Left lobe of liver (tissue), 2 donors: ENCODE measurements at places on chromosomes 1 and 21. TPM values are rescaled to one million over a fixed set of nuclear protein-coding genes. Genes with fewer than 3 reads are reported as not detected.

Gene NASP
- total RNA-seq = 28.2 TPM

Gene SPRR2A
- not detected for total RNA-seq

- DNase-seq = no peak
Observed at GRCh38 chr1:212142883-212143530, 107.5 kb downstream of the DTL start.

DNA sequence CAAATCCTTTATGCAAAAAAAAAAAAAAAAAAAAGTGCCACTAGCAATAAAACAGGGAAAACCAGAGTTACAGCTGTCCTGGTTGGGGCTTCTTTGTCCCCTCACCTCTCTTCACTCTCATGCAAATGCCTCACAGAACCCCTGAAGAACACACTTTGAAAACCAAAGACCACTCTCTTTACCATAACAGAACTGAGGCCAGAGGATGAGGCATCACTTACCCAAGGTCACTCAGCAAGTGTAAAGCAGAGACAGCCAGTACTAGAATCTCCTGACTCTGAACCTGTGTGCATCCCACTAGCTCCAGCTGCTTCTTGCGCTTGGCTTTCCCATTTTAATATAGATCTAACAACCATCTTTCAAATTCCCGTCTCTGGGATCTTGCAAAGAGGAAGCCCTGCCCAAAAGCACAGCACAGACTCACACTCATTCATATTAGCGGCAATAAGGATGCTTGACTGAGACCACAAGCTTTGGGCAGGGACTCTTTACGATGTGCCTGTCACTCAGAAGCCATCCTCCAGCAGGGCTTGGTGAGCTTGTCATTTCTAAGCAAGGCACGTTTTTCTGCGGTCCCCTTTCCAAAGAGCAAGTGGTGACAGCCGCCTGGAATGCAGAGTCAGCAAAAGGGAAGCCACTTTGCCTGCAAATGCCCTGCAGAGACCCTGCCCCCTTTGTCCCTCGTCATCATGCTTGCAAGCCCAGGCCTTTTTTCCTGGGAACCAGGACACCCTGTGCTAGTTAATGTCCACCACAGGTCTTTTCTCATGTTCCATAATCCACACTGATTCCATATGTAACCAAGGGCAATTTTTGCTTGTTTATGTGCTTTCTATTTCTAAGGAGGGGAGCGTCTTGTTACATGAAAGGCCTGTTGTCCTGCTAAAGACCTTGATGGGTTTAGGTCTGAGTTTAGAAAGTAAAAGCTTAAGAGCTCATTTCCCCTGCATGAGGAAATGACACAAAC is 76.5 kb upstream of the NFIA start:
- no peak for DNase-seq
